ENCODE measurements at places on chromosomes 16 and 17. TPM values are rescaled to one million over a fixed set of nuclear protein-coding genes. Genes with fewer than 3 reads are reported as not detected.
A peak's percentile ranks its signal among the peaks of the same experiment; 100 is the strongest.

DNA sequence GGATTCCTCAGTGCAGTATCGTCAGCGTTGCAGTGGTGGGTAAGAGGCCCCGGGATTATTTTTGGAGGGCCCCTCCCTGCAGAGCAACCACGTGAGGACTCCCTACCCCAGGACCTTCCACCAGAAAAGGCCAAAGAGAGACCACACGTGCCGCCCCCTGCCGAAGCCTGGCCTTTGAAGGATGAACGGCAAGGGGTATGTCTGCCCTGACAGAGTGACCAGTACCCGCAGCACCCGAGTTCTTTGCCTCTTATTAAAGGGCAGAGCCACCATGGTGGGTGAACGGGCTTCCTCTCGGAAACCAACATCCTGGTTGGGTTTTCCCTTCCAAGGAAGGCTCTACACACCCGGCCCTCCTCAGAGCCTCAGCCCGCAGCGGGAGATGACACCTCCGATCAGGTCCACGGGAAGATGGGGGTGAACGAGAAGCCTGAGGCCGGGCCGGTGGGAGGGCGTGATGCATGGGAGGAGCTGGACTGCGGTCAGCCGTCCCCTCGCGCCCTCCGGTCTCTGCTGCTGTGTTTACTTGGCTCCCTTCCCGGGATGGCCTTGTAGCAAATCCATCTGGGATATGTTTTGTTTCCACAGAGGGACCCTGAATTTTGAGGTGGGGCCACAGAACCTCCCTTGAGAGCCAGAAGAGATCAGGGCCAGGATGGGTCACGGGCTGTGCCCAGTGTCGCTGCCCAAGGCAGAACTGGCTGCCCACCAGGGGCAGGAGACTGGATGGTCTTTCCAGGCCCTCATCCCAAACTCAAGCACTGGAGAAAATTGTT is 49.1 kb downstream of the TBC1D16 start:
- H3K36me3 ChIP-seq = no peaks in the 10 kb centered on the region
- no peaks in the 10 kb centered on the region for H3K27me3 ChIP-seq
- no peak for DNase-seq
- H3K4me3 ChIP-seq = no peak overlapping the region
- H3K4me1 ChIP-seq = peaks cover 3% of the 10 kb centered on the region
- H3K27ac ChIP-seq = no peak overlapping the region

DNA sequence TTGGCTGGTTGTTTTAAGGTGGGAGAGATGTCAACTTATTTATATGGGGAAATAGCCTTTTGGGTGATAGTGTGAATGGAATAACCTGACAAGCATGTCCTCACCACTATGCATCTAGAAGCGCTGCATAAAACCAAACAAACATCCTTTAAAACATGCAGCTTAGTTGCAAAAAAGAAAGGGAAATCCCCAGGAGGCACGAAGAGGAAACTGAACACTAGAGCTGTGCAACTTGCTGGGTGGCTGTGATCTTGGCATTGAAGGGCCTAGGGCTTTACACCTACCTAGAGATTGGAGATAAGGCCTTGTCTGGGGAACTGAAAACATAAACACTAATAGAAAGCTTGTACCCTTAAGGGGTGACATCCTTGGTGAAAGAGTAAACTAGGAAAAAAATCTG is 7.3 kb downstream of the C16orf54 start:
- no peak overlapping the region for H3K4me3 ChIP-seq
- no peak for DNase-seq
- H3K4me1 ChIP-seq = no peaks in the 10 kb centered on the region
- H3K36me3 ChIP-seq = no peaks in the 10 kb centered on the region
- no peaks in the 10 kb centered on the region for H3K27me3 ChIP-seq

- no peak overlapping the region for H3K27ac ChIP-seq
- H3K36me3 ChIP-seq = peaks cover 35% of the 10 kb centered on the region
- DNase-seq = no peak
- H3K27me3 ChIP-seq = no peaks in the 10 kb centered on the region
Observed at GRCh38 chr17:8563981-8564602, 66.4 kb downstream of the MYH10 start.

DNA sequence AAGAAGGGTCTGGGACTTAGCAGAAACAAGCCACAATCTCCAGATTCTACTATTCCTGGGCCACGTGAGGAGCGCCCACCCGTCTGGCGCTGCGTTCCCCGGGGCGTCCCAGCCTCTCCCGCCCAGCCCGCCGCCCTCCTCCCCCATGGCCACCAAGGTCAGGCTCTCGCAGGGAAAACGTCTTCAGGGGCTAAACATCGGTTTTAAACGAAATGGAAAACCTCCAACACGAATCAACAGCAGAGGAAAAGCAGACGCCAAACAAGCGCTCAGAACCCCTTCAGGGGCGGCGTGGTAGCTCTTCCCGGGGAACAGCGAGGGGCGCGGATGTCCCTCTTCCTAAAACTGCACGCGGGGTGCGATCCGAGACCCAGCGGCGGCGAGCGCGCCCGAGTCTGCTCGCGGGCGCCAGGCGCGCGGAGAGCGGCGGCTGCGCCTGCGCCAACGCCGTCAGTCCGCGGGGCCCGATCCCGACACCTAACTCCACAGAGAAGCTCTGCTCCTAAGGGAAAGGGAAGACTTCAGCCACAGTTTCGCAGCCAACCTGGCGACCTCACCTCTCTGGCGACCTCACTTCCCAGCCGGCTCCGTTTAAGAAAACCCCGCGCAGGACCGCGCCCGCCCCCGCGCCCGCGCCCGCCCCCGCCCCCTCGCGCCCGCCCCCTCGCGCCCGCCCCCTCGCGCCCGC is 505 bp upstream of the COG1 start:
- peak overlapping the region; percentile 87 for H3K4me3 ChIP-seq
- peaks cover 45% of the 10 kb centered on the region for H3K4me1 ChIP-seq
- no peaks in the 10 kb centered on the region for H3K27me3 ChIP-seq
- no peak for DNase-seq
- H3K27ac ChIP-seq = peak overlapping the region; percentile 92

GRCh38 chr16:89365044-89365467 is 125.3 kb downstream of the ANKRD11 start:
- H3K27me3 ChIP-seq = no peaks in the 10 kb centered on the region
- H3K4me3 ChIP-seq = no peak overlapping the region

- no peak overlapping the region for H3K4me3 ChIP-seq
- H3K4me1 ChIP-seq = peaks cover 30% of the 10 kb centered on the region
- no peaks in the 10 kb centered on the region for H3K36me3 ChIP-seq
- no peak for DNase-seq
- peak overlapping the region; percentile 71 for H3K27ac ChIP-seq
Observed at GRCh38 chr17:41402161-41402560, 4.8 kb upstream of the KRT31 start.

DNA sequence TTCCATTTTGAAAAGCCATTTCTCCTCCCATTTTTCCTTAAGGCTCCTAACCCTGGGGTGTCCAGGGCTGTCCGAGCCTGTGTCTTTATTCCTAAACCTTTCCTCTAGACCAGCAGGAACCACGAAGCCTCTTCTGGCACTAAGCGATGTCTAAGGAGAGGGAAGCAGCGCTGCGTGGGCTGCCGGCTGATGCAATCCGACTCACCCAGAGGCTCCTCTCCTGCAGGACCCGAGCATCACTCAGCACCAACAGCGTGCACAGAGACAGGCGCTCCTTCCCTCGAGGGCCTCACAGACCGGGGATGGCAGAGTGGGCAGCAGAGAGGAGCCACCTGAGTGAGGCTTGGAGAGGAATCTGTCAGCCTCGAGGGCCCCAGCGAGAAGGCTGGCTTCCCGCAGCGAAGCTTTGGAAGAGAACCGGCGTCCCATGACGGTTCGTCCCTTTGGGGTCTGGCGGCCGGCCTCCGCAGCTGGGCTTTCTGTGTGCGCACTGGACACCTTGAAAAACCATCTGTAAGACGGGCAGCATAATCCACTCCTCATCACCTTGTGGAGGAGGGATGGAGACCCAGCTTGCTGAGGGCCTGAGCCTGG is 174.3 kb downstream of the FOXL1 start:
- no peak overlapping the region for H3K27ac ChIP-seq
- no peak overlapping the region for H3K4me3 ChIP-seq
- no peak for DNase-seq
- H3K36me3 ChIP-seq = no peaks in the 10 kb centered on the region

DNA sequence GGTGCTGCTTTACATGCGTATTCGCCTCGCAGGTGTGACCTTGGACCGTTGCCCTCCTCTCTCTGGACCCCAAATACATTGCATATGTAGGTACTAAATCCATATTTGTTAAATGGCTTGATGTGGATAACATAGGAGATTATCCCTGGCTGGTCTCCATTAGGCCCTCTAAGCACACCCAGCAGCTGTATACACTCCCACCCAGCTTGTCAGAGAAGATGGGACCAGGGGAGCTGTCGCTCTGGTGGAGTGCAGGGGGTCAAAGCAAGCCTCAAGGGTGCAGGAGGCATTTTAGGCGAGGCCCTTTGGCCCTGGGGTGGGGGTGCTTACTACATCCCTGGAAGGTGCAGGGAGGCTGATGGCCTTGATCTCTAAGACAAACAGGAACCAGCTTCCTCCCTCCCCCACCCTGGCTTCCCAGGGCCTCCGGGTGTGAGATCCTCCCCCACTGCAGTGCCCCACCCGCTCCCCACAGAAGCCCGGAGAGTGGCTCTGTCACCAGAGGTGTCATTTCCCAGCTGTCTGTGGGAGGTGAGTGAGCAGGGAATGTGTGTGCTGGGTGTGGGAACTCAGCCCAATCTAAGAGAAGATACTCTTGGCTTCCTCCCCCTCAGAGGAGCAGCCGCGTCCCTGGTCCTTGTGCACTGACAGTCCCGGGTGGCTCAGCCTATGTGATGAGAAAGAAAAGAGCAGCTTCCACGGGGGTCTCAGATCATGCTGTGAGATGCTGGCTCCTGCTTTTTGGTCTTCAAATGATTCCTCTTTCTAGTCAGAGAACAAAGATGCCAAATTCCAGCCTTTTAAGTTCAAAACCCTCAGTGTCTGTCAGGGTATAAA is 1.4 kb upstream of the VAMP2 start:
- peak overlapping the region; percentile 100 for H3K27ac ChIP-seq
- no peaks in the 10 kb centered on the region for H3K27me3 ChIP-seq
- no peak for DNase-seq
- peak overlapping the region; percentile 7 for H3K4me3 ChIP-seq
- peaks cover 53% of the 10 kb centered on the region for H3K4me1 ChIP-seq
- H3K36me3 ChIP-seq = peaks cover 19% of the 10 kb centered on the region

DNA sequence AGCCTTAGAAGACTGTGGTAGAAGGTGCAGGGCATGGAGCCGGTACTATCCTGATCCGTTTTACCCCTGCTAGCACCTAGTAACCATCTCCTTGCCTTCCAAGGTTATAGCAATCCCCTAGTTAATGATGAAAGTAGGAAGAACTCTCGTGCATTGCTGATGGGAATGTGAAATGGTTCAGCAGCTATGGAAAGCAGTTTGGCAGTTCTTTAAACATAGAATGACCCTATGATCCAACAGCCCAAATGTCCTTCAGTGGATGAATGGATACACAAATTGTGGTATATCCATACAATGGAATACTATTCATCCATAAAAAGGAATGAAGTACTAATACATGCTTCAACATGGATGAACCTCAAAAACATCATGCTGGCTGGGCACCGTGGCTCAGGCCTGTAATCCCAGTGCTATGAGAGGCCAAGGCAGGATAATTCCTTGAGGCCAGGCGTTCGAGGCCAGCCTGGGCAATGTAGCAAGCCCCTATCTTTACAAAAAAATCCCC is 6.2 kb upstream of the SRCIN1 start:
- DNase-seq = no peak
- H3K4me1 ChIP-seq = peaks cover 6% of the 10 kb centered on the region
- H3K36me3 ChIP-seq = no peaks in the 10 kb centered on the region
- H3K27me3 ChIP-seq = peaks cover 9% of the 10 kb centered on the region

GRCh38 chr16:13264749-13265552 is 363.6 kb downstream of the SHISA9 start:
- no peaks in the 10 kb centered on the region for H3K4me1 ChIP-seq
- peaks cover 8% of the 10 kb centered on the region for H3K27me3 ChIP-seq
- no peak overlapping the region for H3K27ac ChIP-seq
- no peaks in the 10 kb centered on the region for H3K36me3 ChIP-seq
- H3K4me3 ChIP-seq = no peak overlapping the region

- DNase-seq = no peak
- no peaks in the 10 kb centered on the region for H3K36me3 ChIP-seq
- H3K27ac ChIP-seq = no peak overlapping the region
- H3K4me1 ChIP-seq = no peaks in the 10 kb centered on the region
- no peak overlapping the region for H3K4me3 ChIP-seq
Observed at GRCh38 chr17:62075308-62075815, 10.3 kb upstream of the MED13 start.

DNA sequence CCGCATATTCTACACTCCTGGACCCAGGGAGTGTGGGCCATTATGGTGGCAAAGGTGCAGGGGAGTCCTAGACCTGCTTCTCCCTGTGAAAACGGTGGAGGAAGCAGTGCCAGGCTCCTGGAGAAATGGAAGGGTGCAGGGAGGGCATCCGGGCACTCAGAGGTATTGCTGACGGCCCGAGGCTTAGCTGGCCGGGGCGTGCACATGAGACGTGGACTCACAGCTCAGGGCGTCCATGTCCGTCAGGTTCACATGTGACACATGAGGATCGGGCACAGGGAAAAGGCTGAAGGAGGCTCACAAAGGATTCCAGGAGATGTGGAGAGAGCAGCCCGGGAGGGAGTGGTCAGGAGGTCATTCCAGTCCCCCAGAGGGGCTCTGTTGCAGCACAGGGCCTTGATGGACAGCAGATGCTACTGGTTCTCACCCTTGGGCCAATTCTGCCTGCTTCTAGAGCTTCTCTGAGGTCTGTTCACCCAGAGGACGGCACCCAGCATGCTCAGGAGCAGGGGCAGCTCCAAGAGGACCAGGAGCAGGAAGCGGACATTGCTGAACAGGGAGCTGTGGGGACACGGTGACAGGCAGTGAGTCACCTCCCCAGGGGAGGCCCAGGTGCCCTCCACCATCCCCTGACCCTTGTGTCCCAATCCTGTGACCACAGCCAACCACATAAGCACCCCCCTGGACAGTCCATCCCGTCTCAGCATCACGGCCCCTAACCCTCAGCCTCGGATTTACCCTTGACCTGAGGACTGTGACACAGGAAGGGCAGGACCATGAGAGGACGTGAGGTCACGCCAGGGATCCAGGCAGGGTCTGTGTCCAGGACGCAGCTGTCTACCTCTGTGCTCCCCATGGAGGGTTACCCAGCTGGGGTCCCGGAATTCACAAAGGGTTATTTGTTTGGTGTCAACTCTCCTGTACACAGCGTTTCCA is 4.5 kb downstream of the CD300C start:
- no peak overlapping the region for H3K27ac ChIP-seq
- no peak for DNase-seq
- H3K36me3 ChIP-seq = no peaks in the 10 kb centered on the region
- no peak overlapping the region for H3K4me3 ChIP-seq

GRCh38 chr17:64015447-64015846 is 5.0 kb downstream of the ICAM2 start:
- no peaks in the 10 kb centered on the region for H3K36me3 ChIP-seq
- H3K4me1 ChIP-seq = peaks cover 14% of the 10 kb centered on the region
- no peak overlapping the region for H3K4me3 ChIP-seq
- no peak overlapping the region for H3K27ac ChIP-seq
- peaks cover 6% of the 10 kb centered on the region for H3K27me3 ChIP-seq

Gene TBC1D3E
- not detected for total RNA-seq

Gene KRT13
- total RNA-seq = 0.39 TPM

Gene KRTAP4-4
- total RNA-seq = not detected
